Psoas muscle (tissue), 8 donors: ENCODE measurements at places on chromosomes 5 and 9. TPM values are rescaled to one million over a fixed set of nuclear protein-coding genes. Genes with fewer than 3 reads are reported as not detected.

GRCh38 chr5:112192866-112193265, 226.2 kb downstream of the EPB41L4A start:
- H3K4me1 ChIP-seq: no peaks in the 10 kb centered on the region
- no peak overlapping the region for H3K4me3 ChIP-seq
- H3K36me3 ChIP-seq: no peaks in the 10 kb centered on the region
- DNase-seq: no peak

- H3K27ac ChIP-seq: no peak overlapping the region
- H3K36me3 ChIP-seq: no peaks in the 10 kb centered on the region
- no peak overlapping the region for H3K4me3 ChIP-seq
- no peak for DNase-seq
These were observed 143.7 kb downstream of the C5orf15 start for GRCh38 chr5:133824661-133825254.

The LECT2 gene
- polyA plus RNA-seq: not detected

- H3K4me3 ChIP-seq: no peak overlapping the region
- H3K27ac ChIP-seq: no peak overlapping the region
- no peaks in the 10 kb centered on the region for H3K27me3 ChIP-seq
- H3K4me1 ChIP-seq: no peaks in the 10 kb centered on the region
- no peaks in the 10 kb centered on the region for H3K36me3 ChIP-seq
These were observed 81.3 kb upstream of the ERCC6L2 start for GRCh38 chr9:95793924-95794828.
